Esophagus squamous epithelium (tissue), 5 donors: ENCODE measurements at places on chromosomes 4 and X. TPM values are rescaled to one million over a fixed set of nuclear protein-coding genes. Genes with fewer than 3 reads are reported as not detected.

DNA sequence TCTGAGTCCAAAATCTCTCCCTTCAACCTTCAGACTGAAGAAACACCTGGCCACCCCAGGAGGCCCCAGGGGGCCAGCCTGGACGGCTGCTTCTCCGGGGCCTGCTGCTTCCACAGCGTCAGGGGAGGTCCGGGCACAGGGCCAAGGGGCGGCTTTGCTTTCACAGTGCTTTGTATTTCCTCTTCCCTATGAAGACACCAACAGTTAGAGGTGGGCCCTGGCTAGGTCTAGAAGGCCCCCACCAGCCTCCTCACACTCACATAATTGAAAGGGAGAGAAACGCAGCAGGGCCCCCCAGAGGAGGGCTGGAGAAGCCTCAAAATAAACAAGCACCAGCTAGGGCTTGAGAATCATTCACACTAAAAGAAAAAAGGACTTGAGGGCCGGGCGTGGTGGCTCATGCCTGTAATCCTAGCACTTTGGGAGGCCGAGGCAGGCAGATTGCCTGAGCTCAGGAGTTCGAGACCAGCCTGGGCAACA is 17.8 kb downstream of the SCD5 start:
- peaks cover 11% of the 10 kb centered on the region for H3K4me1 ChIP-seq
- H3K27me3 ChIP-seq: no peaks in the 10 kb centered on the region
- H3K4me3 ChIP-seq: no peak overlapping the region
- H3K36me3 ChIP-seq: no peaks in the 10 kb centered on the region
- no peak for DNase-seq

- H3K27me3 ChIP-seq: no peaks in the 10 kb centered on the region
- no peak overlapping the region for H3K27ac ChIP-seq
- no peaks in the 10 kb centered on the region for H3K36me3 ChIP-seq
- DNase-seq: no peak
- H3K4me3 ChIP-seq: no peak overlapping the region
Measured at GRCh38 chrX:973010-973632, 239.3 kb downstream of the CRLF2 start.

- no peaks in the 10 kb centered on the region for H3K27me3 ChIP-seq
- H3K36me3 ChIP-seq: no peaks in the 10 kb centered on the region
- no peak for DNase-seq
- no peak overlapping the region for H3K27ac ChIP-seq
Measured at GRCh38 chrX:145631461-145631951, 186.1 kb upstream of the SLITRK2 start.

PRRG3 gene
- total RNA-seq: 0.41 TPM

TRAM1L1 gene
- 0.59 TPM for total RNA-seq
